ENCODE measurements at places on chromosomes 3 and 15.

GRCh38 chr3:120182613-120183511 is 88.6 kb upstream of the GSK3B start:
- DNase-seq = no peak

DNA sequence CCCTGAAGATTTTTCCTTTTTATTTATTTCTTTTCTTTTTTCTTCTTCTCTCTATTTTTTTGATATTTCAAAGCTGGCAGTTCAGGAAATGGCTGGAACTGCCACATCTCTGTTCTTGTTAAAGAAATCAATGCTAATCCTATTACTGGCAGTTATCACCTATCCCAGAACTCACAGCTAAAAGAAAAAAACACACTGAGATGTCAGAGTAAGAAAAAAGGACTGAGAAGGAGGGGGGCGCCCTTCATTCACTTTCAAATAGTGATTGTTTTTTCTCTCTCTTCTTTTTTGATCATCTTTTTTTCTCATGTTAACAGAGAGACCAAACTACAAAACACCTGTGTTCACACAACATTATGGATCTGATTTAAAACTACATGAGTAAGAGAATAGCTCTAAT is 337.1 kb downstream of the IL20RB start:
- no peak for DNase-seq

DNA sequence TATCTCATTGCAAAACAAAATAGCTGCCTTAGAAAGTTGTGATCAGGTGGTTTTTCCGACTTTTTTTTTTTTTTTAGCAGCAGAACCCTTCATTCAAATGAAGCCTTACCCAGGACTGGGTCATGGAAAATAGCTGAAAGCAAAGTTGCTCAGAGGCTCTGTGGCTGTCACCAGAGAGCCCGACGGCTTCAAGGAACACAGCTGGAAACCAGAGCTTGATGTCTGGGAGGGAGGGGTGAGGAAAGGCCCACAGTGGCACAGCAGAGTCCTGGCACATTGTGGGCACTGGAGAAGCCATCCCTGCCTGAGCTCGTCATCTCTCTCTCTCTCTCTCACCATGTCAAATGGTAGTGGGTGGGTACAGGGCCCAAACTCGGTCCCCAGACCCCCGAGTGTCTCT is 77.5 kb downstream of the RPN1 start:
- DNase-seq = no peak

DNA sequence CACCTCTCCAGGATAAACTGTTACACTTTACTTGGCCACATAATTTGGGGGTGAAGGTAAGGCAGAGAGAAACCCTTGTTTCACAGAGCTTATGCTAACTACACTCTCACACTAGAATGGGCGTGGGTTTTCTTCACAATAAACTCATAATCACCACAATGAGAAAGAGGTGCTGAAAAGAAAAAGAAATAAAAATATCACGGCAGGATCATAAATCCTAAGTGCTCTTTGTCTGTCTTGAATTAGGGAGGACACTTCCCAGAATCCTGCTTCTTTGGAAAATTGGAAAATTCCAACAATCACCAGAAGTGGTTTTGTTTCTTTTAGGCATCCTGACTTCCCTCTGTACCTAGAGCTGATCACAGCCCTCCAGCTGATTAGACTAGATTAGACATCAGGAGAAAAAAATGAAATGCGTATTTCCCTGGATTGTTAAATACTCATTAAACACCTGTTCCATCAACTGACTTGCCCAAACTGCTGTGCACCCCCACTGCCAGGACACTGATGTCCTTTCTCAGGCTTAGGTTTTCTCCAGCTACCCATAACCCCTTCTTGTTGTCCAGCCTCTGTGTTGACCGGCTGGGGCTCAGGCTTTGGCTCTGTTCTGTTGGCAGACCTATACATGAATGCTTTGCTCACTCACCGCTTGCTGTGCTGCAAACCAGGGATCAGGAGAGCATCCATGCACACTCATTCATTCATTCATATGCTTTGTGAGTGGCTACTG is 41.6 kb upstream of the ACKR4 start:
- DNase-seq = peak; percentile 31

DNA sequence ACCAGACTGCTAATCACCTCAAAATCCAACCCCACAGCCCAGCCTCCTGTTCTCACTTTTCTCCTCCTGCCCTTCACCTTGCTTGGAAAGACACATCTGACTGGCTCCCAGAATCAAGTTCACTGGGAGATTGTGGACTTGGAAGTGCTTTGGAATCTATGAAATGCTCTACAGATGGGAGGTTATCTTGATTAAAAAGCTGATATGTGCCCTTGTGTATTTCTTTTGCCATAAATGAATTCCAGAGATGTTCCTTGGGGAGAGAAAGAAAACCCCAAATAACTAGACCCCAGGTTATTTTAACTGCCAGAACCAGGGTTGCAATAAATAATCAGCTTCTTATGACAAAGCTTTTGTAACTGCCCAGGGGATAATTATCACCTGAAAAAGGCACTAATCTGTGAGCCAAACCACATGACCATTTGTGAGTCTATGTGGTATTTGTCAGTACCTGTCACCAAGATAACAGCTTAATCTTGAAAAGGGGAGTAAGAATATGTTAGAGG is 21.7 kb upstream of the ARHGEF3 start:
- no peak for DNase-seq

GRCh38 chr3:70433091-70433490 is 120.7 kb upstream of the MDFIC2 start:
- no peak for DNase-seq

GRCh38 chr15:66097151-66098021 is 156.2 kb downstream of the MEGF11 start:
- no peak for DNase-seq

DNA sequence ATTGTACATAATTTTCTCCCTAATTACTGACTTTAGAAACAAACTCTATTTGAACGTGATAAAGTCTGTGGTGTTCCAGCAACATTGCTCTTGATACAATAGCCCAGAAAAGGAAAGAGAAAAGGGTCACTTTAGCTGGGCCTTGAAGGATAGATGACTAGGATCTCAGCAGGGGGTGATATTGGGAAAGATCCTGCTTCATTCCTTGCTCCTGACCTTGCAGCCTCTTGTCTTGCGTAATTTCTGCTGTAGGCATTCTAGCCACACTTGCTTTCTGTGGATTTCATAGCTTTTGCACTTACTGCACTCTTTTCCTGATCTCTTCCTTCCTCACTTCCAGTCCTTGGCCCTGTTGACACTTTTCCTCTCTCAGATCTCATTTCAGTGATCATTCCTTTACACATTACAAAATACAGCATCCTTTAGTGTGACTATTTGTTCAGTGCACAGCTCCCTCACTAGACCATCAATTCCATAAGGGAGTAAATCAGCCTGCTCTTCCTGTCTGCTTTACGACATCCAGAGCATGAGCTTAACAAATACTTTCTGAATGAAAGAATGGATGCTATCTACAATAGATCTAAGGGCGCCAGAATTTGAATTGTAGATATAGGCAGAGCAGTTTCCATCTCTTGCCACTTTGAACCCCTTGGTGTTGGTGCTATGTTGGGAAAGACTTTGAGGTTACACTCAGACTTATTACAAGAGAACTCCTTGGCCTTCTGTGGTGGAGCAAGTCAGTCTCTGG is 559.6 kb upstream of the MDFIC2 start:
- DNase-seq = no peak

GRCh38 chr15:97009031-97009431 is 678.5 kb downstream of the NR2F2 start:
- DNase-seq = no peak

- no peak for DNase-seq
These were observed 12.3 kb downstream of the BOC start for GRCh38 chr3:113223475-113224281.

DNA sequence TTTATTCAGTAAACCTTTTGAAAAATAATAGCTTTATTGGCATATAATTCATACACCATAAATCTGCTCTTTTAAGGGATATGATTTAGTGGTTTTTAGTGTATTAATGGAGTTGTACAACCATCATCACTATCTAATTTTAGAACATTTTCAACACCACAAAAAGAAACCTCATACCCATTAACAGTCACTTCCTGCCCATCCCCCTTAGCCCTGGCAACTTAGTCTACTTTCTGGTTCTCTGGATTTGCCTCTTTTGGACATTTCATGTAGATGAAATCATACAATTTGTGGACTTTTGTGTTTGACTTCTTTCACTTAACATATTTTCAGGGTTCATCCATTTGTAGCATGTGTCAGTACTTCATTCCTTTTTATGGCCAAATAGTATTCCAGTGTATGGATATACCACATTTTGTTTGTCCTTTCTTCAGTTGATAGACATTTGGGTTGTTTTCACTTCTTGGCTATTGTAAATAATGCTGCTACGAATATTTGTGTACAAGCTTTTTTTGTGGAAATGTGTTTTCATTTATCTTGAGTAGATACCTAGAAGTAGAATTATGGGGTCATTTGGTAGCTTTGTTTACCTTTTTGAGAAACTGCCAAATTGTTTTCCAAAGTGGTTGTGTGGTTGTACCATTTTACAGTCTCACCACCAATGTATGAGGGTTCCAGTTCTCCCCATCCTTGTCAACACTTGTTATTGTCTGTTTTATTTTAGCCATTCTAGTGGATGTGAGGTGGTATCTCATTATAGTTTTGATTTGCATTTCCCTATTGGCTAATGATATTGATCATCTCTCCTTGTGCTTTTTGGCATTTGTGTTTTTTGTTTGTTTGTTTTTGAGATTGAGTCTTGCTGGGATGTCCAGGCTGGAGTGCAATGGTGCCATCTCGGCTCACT is 45.8 kb downstream of the SMAD3 start:
- DNase-seq = no peak

DNA sequence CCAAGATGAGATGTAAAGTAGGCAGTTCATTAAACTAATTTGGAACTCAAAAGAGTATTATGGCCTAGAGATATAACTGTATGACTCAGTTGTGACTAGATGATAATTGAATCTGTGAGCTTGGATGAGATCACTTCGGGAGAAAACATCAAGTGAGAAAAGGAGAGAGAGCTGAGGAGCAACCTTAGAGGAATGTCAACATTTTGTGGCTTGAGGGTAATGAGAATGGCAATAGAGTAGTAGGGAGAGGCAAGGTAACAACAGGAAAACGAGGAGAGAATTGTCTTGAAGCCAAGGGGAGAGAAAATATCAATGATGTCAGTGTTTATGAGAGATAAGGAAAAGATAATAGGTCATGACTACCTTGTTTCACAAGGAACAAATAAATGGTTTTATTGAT is 580.2 kb downstream of the NLGN1 start:
- no peak for DNase-seq

- DNase-seq = no peak
These were observed 66.4 kb upstream of the GOLIM4 start for GRCh38 chr3:168162172-168162571.

DNA sequence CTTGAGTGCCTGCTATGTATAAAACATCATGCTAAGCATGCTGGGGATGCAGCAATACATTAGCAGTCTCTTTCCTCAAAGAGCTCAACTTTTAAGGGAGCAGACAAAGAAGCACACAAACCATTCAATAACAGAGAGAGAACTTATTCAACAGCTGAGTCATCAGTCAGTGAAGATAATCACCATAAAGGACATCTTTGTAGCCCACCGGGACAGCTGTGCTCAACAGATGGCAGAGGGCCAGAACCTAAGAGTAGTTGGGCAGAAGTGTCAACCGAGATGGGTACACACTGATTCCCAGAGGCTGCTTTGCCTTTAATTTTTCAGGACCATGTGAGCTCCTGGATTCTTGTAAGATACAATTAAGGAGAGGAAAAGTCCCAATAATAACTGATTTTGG is 4.2 kb upstream of the RAB8B start:
- no peak for DNase-seq

GRCh38 chr3:163422671-163423070 is 1655.6 kb downstream of the SI start:
- no peak for DNase-seq

DNA sequence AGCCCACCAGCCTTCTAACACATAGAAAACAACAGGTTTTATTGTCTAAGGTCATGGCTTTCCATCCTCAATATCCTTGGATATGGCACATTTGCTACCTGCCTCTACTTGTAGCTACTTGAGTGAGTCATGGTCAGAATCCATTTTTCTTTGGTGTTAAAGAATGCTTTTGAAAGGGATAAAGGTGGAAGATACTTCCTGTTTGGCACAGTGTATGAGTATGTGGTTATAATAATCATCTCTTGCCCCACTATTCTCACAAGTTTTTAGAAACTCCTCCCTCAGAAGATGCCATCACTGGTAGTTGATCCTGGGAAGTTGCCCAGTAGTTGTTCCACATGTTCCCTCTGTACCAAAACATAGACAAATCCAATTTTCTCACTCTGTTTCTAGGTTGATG is 508.6 kb upstream of the IL12A start:
- no peak for DNase-seq

- no peak for DNase-seq
These were observed 26.8 kb upstream of the IP6K2 start for GRCh38 chr3:48743773-48744172.

DNA sequence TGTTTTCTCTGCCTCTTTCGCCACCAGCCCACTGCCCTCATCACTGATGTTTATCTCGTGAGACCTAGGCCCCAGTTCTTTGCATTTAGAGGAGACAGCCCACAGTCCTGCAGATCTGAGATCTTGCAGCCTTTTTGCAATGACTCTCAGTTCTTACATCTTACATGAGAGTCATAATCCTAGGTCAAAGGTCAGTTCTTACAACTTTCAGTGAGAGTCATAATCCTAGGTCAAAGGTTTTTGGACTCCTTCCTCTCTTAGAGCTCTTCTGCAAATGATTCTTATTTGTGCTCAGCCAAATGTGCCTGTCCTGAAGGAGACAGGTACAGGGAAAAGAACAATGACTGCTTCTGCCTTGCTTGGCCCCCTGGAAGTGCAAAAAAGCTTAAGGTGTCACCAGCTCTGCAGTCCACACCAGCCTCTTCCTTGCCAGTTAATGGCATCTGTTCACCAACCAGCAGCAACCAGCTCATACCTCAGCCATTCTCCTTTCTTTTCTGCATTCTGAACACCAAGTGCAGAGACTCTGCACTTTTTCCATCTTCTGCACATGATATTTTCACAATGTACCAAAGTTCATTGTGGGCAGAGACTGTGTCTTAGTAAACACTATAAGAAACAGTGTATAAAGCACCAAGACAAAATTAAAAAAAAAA is 67.1 kb downstream of the ABHD5 start:
- DNase-seq = no peak

DNA sequence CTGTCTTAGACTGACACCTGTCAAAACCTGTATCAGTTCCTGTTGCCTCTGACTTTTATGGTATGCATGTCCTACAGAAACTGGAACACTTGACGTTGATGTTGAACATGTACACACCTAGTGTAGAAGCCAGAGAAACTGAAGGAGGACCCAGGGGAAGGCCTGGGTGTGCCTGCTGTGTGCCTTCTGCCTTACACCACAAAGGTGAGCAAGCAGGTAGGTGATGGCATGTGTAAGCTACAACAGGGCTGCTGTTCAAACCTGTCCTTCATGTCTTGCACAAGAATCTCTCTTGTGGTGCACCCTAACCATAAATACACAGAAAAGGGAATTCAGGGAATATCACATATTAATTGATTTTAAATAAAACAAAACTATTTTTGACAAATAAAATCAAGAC is 13.6 kb upstream of the AQP9 start:
- DNase-seq = no peak

DNA sequence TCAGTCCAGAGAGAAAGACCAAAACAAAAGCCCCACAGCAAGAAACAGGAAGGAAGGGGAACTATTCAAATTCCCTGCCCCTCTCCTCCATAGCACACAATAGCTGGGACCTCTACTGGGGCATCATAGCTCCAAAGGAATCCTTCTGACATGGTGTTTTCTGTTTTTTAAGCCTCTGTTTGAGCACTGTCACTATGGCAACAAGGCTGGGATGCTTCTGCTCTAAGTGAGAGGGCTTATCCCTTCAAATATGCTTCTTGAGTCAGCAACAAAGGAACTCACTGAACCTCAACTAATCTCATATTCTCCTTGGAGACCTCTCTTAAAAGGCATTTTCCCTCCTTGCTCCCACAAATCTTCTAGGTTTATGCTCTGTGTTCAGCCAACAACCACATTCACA is 40.5 kb downstream of the MYLK start:
- no peak for DNase-seq

Data from NCI-H510A treated with DMSO at 0.1 percent for 48 hours (cell line).